Natural killer cell treated with Interleukin-12 subunit alpha and Interleukin-12 subunit beta and Interleukin-15 and Interleukin-18, amount 100 ng/mL, for 72 hours (primary cell): ENCODE measurements at places on chromosomes 3 and 15. TPM values are rescaled to one million over a fixed set of nuclear protein-coding genes. Genes with fewer than 3 reads are reported as not detected.

DNA sequence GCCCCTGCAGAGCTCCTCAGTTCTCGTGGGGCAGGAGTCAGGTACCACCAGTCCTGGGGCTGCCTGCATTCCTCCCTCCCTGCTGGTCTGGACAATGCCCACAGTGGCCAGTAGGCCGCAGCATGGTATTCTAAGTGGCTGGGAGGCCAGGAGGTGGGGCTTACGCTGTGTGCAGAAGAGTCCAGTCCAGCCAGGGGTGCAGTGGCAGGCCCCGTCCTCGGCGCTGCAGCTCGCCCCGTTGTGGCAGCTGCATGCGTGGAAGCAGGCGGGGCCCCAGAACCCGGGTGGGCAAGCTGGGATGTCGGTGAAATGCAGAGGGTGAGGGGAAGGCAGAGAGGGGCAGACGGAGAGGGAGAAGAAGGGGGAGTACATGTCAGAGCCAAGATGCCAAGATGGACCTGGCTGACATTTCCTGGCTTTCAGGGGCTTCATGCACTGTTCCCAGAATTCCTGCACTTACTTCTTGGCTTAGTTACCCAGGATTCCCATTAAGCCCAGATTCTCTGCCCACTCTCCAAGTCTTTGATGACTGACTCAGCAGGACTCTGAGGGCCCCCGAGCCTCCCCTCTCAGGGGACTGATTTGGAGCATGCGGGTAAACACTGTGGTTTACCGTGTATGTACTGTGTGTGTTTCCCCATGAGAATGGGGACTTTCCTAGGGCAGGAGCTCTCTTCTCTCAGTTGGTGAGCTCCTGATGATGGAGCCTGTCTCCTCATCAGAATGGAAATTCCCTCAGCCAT is 47.5 kb downstream of the RAB11A start:
- no peaks in the 10 kb centered on the region for H3K36me3 ChIP-seq
- peak overlapping the region; percentile 66 for H3K27ac ChIP-seq
- H3K27me3 ChIP-seq, result no peaks in the 10 kb centered on the region

- no peak for DNase-seq
- H3K36me3 ChIP-seq, result peaks cover 17% of the 10 kb centered on the region
- H3K27ac ChIP-seq, result no peak overlapping the region
- H3K4me3 ChIP-seq, result no peak overlapping the region
- H3K27me3 ChIP-seq, result no peaks in the 10 kb centered on the region
- peaks cover 20% of the 10 kb centered on the region for H3K4me1 ChIP-seq
Measured at GRCh38 chr15:77391372-77391951, 28.4 kb downstream of the PEAK1 start.

- H3K27me3 ChIP-seq, result no peaks in the 10 kb centered on the region
- DNase-seq, result no peak
- H3K4me1 ChIP-seq, result peaks cover 19% of the 10 kb centered on the region
- no peak overlapping the region for H3K27ac ChIP-seq
- no peak overlapping the region for H3K4me3 ChIP-seq
- H3K36me3 ChIP-seq, result peaks cover 10% of the 10 kb centered on the region
Measured at GRCh38 chr15:49830391-49830790, 209.5 kb downstream of the DTWD1 start.

The ATP13A5 gene
- not detected for total RNA-seq

The ATP13A3 gene
- 157 TPM for total RNA-seq

DNA sequence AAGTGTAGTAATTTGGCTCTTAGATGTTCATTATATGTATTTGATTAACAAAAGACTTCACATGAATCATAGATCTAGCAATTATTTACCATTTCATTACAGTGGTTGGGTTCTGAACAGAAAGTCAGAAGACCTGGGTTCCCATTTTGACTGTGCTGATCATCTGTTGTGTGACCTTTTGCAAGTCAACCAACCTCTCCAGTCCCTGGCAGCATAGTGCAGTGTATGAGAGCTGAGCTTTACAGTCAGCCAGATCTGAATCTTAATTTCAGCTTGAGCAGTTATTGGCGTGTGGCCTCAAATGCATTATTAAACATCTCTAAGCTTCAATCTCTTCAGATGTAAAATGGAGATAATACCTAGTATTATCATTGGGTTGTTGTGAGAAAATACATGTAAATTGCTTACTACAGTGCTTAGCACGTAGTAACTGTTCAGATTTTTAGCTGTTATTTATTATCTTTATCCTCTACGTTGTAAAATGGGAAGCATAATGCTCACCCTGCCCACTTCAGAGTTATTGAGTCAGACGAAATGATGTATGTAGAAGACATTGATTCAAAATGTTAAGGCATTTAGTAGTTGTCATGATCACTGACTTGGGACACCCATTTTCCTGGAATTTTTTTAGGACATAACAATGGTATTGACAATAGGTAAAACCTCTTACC is 104.0 kb downstream of the KLHL25 start:
- H3K27ac ChIP-seq, result peak overlapping the region; percentile 99
- peak; percentile 71 for DNase-seq
- peak overlapping the region; percentile 99 for H3K4me3 ChIP-seq
- no peaks in the 10 kb centered on the region for H3K27me3 ChIP-seq

The VIPR1 gene
- not detected for total RNA-seq

- no peak overlapping the region for H3K4me3 ChIP-seq
- no peaks in the 10 kb centered on the region for H3K36me3 ChIP-seq
- DNase-seq, result no peak
- H3K27ac ChIP-seq, result no peak overlapping the region
- peaks cover 6% of the 10 kb centered on the region for H3K27me3 ChIP-seq
Measured at GRCh38 chr3:101066711-101067129, 73.5 kb upstream of the ABI3BP start.

DNA sequence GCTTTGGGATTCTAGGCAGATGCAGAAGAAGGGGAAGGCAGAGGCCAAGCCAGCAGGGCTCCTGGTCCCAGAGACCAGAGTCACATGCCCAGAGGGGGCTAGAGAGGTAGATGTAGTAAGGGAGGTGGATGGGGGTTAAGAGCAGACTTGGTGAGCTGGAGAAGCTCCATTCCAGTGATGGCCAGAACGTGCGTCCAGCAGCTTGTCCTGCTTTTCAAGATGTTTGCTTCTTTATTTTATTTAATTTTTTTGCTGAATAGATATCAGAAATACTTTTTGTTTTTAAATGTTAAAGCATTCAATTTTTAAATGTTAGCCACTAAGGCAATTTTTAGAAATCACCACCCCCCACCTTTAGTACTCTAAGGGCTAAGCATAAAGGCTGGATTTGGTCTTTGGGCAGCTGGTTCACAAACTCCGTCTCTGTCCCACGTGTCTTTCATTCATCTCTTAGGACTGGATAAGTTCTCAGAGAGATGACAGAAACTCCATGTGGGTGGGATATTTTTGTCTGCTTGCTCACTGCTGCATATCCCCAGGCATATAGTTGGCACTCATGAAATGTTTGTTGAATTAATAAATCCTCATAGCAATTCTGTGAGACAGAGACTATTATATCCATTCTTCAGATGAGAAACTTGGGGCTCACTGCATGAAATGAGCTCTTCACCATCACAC is 6.7 kb downstream of the COLQ start:
- H3K36me3 ChIP-seq, result no peaks in the 10 kb centered on the region
- peaks cover 31% of the 10 kb centered on the region for H3K4me1 ChIP-seq
- no peak overlapping the region for H3K27ac ChIP-seq
- DNase-seq, result no peak
- H3K27me3 ChIP-seq, result no peaks in the 10 kb centered on the region

DNA sequence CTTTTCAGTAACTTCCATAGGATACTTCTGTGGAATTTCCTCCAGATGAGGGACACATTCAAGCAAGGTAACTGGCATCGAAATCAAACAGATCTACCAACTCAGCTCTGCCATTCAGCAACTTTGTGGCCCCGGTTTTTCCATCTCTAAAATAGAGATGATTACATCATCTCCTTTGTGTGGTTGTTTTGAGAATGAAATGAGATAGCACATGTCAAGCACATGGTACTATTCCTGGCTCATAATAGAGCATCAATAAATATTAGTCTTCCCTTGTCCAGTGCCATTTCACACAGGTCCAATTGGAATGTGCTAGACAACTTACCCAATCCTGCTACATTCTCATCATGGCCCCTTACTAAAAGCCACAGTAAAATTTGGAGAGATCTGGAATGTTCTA is 24.2 kb upstream of the TM4SF4 start:
- no peak overlapping the region for H3K4me3 ChIP-seq
- no peak overlapping the region for H3K27ac ChIP-seq
- peaks cover 9% of the 10 kb centered on the region for H3K36me3 ChIP-seq
- H3K4me1 ChIP-seq, result peaks cover 16% of the 10 kb centered on the region
- no peak for DNase-seq

The SH3BP5 gene
- 58.5 TPM for total RNA-seq

DNA sequence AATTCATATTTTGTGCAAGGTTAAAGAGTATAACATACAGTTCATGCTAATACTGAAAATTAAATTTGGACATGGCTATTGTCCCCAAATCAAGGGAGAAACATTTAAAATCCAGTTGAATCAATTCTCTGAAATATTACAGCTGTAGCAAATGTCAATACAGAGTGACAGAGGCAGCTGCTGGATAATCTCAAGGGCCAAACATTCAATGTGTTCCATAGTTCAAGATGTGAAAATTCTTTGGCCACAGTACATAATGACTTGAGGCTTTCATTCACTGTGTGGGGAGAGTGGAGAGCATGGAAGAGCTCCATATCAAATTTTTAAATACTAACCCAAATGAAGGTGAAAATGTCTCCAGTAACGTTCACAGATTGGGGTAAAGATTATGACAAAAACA is 1192.8 kb upstream of the CADM2 start:
- no peak for DNase-seq
- no peaks in the 10 kb centered on the region for H3K27me3 ChIP-seq
- H3K36me3 ChIP-seq, result no peaks in the 10 kb centered on the region
- H3K4me1 ChIP-seq, result no peaks in the 10 kb centered on the region

The MYZAP gene
- total RNA-seq, result not detected

GRCh38 chr3:42906070-42906847 is at the start of gene ZNF662:
TSS of gene ZNF662 (plus strand) at chr3:42906142. CDS start at chr3:42908115, 1,973 bp downstream.
- no peak for DNase-seq
- peaks cover 6% of the 10 kb centered on the region for H3K4me1 ChIP-seq
- no peak within 1 kb of the TSS for H3K27ac ChIP-seq
- H3K27me3 ChIP-seq, result peaks cover 37% of the 10 kb centered on the region

DNA sequence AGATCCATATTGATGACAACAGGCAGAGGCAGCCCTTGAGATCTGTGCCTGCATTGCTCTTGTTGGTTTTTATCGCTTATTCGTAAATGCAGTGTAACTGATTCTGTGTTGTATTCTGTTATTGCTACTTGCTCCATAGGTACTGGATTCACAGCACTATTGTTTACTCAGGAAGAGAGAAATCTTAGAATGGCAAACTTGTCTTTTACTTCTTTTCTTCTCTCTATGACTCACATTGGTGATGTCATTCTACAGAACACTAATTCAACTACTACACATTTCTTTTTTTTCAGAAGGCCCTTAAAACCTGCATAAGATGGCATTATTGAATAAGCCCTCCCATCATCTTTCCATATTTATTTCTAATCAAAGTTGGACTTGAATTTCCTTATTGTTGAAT is 201.0 kb upstream of the GBE1 start:
- no peaks in the 10 kb centered on the region for H3K4me1 ChIP-seq
- H3K27me3 ChIP-seq, result no peaks in the 10 kb centered on the region
- no peaks in the 10 kb centered on the region for H3K36me3 ChIP-seq
- H3K4me3 ChIP-seq, result no peak overlapping the region

- no peaks in the 10 kb centered on the region for H3K27me3 ChIP-seq
- no peaks in the 10 kb centered on the region for H3K4me1 ChIP-seq
- H3K36me3 ChIP-seq, result no peaks in the 10 kb centered on the region
- H3K4me3 ChIP-seq, result no peak overlapping the region
- DNase-seq, result no peak
- no peak overlapping the region for H3K27ac ChIP-seq
Measured at GRCh38 chr15:36905908-36906307, 194.4 kb downstream of the MEIS2 start.

DNA sequence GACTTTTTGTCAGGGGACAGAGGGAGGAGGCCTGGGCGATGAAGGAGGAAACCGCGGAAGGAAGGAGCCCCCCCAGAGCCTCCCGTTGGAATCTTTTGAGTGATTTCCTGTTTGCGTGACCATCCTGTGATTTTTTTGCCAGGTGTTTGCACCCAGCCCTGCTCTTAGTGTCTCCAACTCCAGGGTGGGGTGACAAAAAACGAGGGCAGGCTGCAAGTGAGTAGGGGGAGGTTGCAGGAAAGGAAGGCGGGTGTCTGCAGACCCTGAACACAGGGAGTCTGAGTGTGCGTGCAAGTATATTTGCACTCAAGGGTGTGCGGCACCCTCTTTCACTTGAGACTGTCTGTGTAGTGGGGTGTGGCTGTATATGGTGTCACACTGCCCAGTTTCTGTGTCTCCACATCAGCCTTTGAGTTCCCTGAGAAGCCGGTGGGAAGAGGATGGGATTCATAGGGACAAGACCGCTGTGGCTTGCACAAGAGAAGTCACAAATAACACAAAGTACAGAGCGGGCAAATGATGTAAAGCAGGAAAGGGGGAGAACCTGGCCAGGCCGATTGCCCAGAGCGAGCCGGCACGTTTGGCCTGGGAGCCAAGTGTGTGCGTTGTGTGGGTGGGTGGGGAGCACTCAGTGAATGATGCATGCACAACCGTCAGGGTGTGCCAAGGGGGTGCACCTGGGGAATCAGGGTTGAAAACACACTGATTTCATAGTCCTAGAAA is 6.6 kb downstream of the ISLR2 start:
- no peak overlapping the region for H3K27ac ChIP-seq
- no peak for DNase-seq
- H3K4me3 ChIP-seq, result no peak overlapping the region

DNA sequence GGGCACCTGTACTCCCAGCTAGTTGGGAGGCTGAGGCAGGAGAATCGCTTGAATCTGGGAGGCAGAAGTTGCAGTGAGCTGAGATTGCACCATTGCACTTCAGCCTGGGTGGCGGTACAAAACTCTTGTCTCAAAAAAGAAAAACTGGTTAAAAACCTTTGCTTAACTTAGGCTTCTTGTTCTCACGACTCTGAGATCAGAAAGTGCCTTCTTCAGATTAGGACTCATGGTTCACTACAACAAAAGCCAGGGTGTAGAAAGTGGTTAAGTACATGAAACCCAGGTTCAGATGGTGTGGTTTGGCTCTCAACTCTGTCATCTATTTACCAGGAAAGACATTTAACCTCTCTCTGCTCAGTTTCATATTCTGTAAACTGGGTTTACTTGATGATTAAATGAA is 168.4 kb downstream of the TUSC7 start:
- H3K4me1 ChIP-seq, result no peaks in the 10 kb centered on the region
- no peaks in the 10 kb centered on the region for H3K36me3 ChIP-seq
- DNase-seq, result no peak
- no peak overlapping the region for H3K27ac ChIP-seq
- no peaks in the 10 kb centered on the region for H3K27me3 ChIP-seq
